ENCODE measurements at places on chromosomes 5 and 9.

GRCh38 chr5:178083922-178084321 is 29.4 kb upstream of the N4BP3 start:
- DNase-seq: no peak

DNA sequence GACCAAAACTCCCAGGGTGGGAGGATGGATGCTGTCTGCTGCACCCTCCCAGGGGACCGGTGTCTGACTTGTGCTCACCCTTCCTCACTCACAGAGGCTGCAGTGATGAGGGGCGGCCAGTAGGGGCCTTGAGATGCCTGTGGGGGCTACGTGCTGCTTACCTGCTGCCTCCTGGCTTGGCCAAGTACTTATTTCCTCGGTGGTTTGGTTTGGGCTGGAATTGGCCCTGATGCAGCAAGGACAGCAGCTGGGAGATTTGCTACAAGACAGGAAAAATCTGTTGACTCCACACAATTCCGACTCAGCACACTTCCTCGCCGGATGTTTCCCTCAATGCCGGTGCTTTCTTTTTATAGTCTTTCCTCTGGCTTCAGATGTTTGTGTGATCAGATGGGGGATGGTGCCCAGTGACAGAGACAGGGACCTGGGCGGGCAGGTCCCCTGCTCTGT is 6.6 kb downstream of the PCDH12 start:
- peak; percentile 22 for DNase-seq

GRCh38 chr9:138065287-138065686 is 187.7 kb downstream of the CACNA1B start:
- no peak for DNase-seq

DNA sequence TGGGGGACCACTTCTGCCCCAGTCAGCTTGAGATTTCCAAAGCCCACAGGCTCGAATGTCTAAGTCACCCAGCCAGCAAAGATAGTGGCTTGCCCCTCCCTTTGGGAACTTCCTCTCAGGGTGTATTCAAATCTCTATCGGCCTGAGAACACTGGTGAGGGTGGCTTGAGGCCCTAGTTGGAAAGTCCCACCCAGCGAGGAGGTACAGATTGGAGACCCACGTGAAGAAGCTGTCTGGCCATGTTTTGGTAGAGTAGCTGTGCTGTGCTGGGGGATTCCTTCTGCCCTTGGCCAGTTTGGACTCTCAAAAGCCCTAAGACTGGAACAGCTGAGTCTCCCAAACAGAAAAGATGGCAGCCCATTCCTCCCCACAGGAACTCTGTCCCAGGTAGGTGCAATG is 172.7 kb upstream of the RIOK2 start:
- no peak for DNase-seq

- DNase-seq: no peak
These were observed 80.0 kb upstream of the TNC start for GRCh38 chr9:115198001-115198400.

DNA sequence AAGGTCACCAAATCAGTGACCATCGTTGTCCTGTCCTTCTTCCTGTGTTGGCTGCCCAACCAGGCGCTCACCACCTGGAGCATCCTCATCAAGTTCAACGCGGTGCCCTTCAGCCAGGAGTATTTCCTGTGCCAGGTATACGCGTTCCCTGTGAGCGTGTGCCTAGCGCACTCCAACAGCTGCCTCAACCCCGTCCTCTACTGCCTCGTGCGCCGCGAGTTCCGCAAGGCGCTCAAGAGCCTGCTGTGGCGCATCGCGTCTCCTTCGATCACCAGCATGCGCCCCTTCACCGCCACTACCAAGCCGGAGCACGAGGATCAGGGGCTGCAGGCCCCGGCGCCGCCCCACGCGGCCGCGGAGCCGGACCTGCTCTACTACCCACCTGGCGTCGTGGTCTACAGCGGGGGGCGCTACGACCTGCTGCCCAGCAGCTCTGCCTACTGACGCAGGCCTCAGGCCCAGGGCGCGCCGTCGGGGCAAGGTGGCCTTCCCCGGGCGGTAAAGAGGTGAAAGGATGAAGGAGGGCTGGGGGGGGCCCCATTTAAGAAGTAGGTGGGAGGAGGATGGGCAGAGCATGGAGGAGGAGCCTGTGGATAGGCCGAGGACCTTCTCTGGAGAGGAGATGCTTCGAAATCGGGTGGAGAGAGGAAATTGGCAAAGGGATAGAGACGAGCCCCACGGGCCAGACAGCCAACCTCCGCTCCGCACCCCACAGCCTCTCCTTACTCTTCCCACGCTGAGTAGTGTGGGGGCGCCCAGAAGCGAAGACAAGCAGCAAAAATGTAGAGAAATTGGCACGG is 1.7 kb downstream of the RXFP3 start:
- no peak for DNase-seq

DNA sequence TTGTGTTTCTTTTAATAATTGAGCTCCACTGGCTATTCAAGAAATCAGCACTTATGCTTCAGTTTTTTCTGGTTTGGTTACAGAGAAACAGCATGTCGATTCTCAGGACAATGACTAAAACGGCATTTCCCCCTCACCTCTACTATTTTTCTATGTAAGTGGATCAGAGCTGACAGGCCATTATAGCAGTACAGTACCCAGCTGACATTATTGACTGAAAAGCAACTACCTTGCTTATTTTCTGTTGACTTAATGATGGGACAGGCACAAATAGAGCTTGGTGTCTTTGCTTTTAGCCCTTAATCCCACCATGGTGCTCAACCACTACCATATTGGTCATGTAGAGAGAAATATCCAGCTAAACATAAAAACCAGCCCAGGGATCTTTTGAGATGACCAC is 35.4 kb upstream of the CCNG1 start:
- no peak for DNase-seq

DNA sequence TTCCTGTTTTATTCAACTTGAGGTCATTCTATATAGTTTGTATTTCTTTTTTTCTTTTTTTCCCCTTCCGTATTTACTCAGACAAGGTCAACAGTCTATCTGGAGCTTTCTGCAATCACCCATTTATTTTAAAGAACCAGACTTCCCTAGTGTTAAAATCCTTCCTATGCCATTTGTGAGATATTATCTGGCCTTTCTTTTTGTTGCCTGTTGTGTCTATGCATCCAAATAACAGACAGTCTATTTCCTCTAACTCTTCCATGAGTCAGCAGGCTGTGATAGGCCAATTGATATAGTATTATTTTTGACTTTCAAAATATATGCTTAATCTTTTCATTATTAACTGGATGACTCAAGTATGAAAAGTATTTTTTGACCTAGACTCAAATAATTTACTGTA is 291.2 kb upstream of the PTPRD start:
- DNase-seq: no peak

DNA sequence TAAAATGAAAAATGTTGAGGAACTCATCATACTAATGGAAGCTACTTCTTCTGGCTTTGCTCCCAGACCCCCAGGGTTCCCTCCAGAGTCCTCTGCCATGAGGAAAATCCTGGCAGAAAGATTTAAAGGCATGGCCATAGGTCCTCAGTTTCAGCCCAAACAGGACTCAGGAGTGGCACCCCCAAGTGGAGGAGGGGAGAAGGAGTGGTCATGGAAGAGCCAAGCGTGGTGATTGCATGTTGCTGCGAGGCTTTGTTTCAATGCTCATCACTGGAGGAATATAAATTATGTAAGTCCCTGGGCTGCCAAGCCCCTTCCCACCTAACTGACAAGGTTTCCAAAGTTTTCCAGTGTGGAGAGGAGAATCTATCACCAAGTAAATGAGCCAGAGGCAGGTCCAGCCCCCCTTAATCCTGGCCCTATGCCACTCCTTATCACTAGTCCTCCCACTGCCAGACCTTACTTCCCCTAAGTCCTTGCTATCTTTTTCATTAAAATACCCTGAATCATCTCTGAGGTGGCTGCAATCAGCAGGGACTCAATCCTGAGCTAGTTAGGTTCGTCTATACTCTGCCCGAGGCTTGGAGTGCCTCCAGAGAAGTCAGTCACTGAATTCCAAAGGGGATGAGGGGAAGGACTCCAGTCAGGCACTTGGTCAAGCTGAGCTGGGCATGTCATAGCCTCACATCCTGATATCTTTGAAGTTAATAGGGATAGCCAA is 70.7 kb upstream of the TAF1L start:
- no peak for DNase-seq

GRCh38 chr5:157398305-157398704 is 61.7 kb upstream of the NIPAL4 start:
- DNase-seq: no peak

GRCh38 chr5:143405849-143406098 is 2.3 kb upstream of the NR3C1 start:
- DNase-seq: no peak

DNA sequence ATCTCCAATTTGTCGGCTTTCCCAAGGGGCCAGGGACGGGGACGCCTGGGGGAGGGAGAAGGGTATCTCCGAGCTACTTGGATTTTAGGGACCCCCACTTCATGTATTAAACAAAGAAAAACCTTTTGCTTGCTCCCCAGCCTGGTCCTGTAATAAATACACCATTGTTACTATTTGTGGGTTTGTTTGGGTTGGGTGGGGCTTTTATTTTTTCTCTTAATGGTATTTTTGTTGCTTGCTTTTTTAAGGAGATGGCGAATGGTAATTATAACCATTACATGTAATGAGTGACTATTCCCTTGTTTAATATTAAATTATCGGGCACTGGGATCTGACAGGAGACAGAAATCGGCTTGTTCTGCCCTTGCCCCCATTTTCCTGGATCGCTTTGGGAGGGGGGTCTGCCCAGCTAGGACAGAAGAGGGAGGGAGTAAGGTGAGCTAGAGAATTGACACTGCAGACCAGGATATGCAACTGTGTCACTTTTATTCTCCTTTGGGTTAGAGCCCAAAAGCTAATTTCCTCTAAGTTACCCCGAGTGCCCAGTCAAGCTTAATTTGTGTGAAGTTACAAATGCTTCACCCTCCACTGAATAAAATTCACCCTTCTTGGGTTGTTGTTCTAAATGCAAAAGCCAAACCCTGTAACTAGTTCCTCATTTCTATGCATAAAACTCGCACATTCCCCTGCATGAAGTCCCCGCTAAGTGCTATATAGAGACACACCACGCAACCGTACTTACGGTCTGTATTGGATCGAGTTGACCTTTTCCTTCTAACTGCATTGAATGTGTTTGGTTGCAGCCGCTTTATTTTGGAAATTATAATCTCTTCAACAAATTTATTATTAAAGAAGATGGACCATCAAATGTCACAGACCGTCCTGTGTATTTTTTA is 1.6 kb upstream of the ZNF608 start:
- DNase-seq: no peak

GRCh38 chr5:354581-355378 is 33.3 kb downstream of the AHRR start:
- no peak for DNase-seq

DNA sequence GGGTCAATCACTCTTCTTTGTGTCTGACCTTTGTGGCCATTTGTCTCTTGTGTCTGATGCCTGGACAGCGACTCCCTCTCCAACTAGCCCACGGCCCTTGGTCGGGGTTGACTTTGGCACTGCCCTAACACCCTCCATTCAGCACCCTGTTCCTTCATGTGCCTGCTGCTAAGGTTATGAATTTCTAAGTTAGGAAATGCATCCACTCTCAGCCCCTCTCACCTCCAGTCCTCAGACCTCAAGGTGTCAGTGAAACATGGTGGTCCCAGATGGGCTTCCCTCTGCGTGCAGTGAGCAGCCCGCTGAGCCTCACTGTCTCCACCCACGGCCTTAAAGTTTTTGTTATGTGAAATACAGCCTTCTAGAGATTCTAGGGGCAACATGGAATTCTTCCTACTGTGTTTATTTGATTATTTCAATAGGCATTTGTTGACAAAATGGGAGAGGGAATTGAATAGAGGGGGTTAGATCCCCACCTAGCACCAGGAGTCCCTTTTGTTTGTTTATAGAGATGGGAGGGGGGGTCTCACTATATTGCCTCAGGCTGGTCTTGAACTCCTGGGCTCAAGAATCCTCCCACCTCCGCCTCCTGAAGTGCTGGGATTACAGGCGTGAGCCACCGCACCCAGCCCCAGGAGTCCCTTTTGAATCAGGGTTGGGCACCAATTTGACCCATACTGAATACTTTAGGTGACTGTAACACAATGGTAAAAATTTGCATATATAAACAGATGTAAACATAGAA is 1.6 kb upstream of the GLIPR2 start:
- no peak for DNase-seq

DNA sequence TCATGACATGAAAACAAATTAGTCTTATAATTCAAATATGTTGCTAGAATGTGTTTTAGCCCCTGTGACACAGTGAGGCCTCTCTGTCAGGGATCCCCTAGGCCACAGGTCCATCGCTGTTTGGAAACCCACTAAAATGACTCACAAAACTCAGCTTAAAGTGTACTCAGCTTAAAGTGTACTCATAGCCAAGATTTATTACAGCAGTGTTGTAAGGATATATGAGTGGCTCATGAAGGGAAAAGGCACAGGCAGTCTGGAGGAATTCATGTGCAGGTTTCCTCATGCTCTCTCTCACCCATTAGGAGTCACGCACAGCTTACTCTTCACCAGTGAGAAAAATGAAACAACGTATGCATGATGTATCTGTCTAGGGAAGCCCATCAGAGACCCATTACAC is 24.4 kb upstream of the TGFBI start:
- no peak for DNase-seq

DNA sequence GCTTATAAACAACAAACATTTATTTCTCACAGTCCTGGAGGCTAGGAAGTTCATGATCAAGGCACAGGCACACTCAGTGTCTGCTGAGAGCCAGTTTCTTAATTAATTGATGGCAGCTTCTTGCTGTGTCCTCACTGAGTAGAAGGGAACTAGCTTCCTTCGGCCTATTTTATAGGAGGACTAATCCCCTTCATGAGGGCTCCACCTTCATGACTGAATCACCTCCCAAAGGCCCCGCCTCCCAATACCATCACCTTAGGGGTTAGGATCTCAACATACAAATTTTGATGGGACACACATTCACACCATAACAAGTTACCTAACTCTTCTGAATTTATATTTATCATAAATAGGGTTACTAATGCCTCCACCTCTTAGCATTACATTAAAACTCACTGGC is 129.8 kb downstream of the GNAQ start:
- no peak for DNase-seq

DNA sequence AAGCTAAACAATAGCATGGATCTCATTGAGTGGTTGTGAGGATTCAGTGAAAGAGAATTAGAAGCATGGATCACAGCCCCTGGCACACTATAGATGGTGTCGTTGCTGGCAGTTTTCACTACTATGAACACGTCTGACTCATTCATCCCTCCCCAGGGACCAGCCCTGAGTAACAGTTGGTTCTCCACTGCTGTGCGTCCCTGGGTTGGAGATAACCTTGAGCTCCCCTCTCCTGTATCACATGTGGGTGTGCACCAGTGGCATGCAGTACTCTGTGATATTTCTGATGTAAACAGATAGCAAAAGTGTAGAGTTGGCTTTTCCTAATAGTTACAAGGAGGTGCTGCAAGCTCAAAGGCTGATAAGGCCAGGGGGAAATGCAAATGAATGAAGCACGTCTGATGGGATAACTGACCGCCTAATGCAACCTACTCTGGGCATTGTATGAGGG is 8.8 kb upstream of the LCP2 start:
- DNase-seq: no peak

- DNase-seq: no peak
These were observed 44.2 kb upstream of the STARD4 start for GRCh38 chr5:111556501-111556900.

- DNase-seq: no peak
These were observed 33.1 kb downstream of the SH3GL2 start for GRCh38 chr9:17611917-17612316.

- DNase-seq: no peak
These were observed 69.4 kb downstream of the KLHL3 start for GRCh38 chr5:137666461-137666850.

- DNase-seq: no peak
These were observed 279.6 kb upstream of the ADAMTSL1 start for GRCh38 chr9:18194316-18194715.

GRCh38 chr5:130126746-130127145 is 222.5 kb downstream of the CHSY3 start:
- DNase-seq: no peak
